NCI-H1417 (cell line): ENCODE measurements at places on chromosomes 2 and 18.

- no peak for DNase-seq
Observed at GRCh38 chr2:165245081-165245793, 6.0 kb downstream of the SCN2A start.

DNA sequence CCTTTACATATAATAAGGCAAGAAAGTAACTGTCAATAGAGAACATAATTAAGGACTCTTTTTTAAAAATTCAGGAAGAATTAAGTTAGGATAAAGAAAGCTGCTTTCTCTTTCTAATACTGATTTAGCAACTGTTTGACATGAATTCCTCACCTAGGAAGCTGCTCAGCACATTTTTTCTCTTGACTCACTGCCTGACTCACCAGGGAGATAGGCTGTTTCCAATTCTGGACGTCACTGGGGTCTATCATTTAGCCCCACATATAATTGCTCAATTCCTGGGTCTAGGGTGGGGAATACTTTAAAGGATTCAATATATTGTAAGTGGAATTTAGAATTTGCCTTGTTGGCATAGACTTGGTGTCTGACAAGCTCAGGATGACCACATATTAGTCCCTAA is 50.8 kb upstream of the UGP2 start:
- no peak for DNase-seq

DNA sequence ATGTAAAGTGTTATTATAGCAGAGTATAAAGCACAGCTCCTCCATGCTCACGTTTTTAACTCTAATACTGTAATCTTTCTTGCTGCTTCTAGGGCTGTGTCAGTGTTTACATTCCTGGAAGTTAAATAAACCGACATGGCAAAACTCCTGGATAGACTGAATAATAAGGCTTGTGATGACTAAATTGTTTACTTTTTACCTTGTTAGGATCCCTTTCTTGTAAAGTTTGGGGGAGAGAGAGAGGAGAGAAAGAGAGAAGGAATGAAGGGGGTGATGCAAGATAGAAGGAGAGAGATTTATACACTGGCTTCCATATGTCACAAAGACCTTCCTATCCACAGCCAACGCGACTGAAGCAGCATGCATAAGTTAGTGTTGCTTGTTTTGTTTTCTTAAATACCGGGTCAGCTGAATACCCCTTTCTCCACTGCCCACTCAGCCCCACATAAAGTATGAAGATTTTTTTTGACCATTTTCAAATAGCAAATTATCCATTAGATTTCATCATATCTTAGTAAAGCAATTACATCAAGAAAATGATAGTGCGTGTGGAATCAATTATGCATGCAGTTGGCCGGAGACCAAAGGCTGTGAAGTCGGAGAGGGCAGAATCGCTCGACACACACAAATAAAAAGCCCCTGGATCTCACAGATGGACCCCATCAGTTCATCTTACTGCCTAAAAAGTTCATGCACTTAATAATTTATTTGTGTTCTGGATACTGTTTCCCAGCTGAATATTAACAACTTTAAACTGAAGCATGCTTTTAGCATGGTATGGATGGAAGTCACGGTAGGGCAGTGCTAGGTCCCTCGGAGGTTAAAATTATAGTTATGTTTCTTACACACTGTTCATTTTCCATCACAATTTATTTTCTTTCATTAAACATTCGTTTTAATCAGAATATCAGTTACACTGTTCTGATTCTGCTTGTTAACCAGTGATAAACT is 20.1 kb downstream of the BCL11A start:
- no peak for DNase-seq

- DNase-seq: no peak
Observed at GRCh38 chr2:47950340-47951301, 44.3 kb upstream of the FBXO11 start.

- no peak for DNase-seq
Observed at GRCh38 chr2:7683196-7683595, 766.0 kb downstream of the RNF144A start.

GRCh38 chr2:176136374-176137251 is 7.1 kb downstream of the HOXD8 start:
- DNase-seq: no peak

GRCh38 chr2:219743548-219743947 is 116.1 kb downstream of the SLC4A3 start:
- DNase-seq: no peak

- DNase-seq: no peak
Observed at GRCh38 chr2:219914577-219914976, 287.1 kb downstream of the SLC4A3 start.

- DNase-seq: no peak
Observed at GRCh38 chr2:113910967-113911678, 21.2 kb downstream of the ACTR3 start.

DNA sequence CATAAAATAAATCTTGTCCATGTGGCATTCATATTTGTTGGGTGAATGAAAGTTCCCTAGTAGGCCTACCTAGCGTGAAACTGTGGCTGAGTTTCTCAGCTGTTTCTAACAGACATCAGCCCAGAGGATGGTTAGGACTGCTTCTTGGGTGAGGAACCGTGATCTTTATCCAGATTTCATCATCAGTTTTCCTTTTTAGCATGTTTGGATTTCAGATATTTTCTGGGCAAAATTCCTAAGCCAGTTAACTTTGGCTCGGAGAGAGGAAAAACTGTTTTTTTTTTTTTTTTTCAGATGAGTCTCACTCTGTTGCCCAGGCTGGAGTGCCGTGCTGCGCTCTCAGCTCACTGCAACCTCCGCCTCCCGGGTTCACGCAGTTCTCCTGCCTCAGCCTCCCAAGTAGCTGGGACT is 53.5 kb downstream of the DGKD start:
- no peak for DNase-seq

- DNase-seq: no peak
Observed at GRCh38 chr2:237731663-237732062, 66.9 kb upstream of the RBM44 start.

- DNase-seq: no peak
Observed at GRCh38 chr18:49566985-49567384, 5.1 kb downstream of the LIPG start.

DNA sequence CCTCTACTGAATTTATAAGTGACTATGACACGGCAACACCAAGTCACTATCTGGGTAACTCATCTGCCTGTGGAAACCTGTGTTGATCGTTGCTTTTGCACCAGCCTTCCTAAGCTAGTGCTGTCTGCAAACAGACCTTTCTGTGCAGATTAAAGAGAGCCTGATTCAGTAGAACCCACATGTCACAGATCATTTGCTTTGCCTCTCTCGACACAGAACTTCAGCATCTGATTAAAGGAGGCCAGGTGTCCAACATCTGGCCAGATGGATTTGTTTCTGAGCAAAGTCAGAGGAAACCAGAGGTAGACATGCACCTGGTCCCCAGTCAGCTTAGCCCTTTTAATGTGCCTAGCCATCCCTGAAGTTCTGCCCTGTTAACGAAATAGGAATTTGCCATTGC is 15.0 kb upstream of the TTR start:
- DNase-seq: no peak
